ENCODE measurements at places on chromosomes 7 and 10.

- DNase-seq: no peak
These were observed 72.4 kb downstream of the AUTS2 start for GRCh38 chr7:69670701-69671100.

DNA sequence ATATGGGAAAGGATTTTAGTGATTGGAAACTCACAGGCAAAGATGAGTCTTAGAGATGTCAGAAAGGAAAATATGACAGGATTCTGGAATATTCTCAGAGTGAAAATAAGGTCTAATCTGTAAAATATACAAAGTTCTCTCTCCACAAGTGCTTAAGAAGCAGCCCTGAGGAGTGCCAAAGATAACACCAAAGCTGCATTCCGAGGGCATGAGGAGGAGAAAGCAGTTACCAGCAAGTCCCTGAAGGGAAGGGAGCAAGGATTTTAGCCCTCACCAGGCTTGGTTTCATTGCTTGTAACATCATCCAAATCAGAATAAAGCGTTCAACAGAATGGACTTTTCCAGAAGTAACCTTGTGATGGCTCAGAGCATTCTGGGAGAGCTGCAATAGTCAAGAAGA is 31.4 kb upstream of the DLX6 start:
- DNase-seq: no peak

- DNase-seq: no peak
These were observed 634 bp upstream of the OR9A4 start for GRCh38 chr7:141915565-141915964.

- no peak for DNase-seq
These were observed 109.6 kb upstream of the ZWINT start for GRCh38 chr10:56470701-56471100.

DNA sequence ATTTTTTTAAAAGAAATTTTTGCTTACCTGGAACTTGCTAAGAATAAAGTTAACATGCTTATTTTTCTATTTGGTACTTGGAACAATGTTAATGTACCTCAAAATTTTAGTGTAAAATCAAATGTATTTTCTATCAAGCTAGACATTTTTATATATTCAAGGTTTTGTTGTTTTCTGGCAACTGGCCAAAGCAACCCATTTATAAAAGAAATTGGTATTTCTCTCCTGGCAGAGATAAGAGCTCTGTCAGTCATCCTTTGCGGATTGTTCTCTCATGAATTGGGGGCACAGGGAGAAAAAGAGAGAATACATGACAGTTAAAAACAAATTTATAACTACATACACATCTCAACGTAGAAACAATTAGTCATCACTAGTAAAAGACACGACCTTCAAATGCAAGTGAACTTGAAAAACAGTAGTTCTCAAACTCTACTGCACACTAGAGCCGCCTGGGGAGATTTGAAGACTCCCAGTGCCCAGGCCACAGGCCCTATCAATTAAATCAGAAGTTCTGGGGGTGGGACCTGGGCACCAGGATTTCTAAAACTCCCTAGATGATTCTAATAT is 152.4 kb upstream of the LAMB4 start:
- no peak for DNase-seq

DNA sequence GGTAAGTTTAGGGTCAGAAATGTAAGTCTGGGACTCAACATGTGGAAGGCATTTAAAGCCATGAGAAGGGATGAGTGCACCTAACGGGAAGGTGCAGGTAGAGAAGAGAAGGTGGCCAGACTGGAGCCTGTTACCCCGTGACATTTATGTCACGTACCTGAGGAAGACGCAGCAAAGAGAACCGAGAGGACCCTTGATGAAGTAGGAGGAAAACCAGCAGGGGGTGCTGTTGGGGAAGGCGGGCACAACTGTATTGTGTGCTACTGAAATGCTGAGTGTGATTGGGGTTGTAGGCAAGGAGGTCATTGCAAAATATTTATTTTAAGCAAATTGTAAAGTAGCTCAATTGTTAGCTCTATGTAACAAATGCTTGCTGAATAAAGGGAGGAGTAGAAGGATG is 338.2 kb upstream of the PRKCQ start:
- DNase-seq: peak; percentile 31

DNA sequence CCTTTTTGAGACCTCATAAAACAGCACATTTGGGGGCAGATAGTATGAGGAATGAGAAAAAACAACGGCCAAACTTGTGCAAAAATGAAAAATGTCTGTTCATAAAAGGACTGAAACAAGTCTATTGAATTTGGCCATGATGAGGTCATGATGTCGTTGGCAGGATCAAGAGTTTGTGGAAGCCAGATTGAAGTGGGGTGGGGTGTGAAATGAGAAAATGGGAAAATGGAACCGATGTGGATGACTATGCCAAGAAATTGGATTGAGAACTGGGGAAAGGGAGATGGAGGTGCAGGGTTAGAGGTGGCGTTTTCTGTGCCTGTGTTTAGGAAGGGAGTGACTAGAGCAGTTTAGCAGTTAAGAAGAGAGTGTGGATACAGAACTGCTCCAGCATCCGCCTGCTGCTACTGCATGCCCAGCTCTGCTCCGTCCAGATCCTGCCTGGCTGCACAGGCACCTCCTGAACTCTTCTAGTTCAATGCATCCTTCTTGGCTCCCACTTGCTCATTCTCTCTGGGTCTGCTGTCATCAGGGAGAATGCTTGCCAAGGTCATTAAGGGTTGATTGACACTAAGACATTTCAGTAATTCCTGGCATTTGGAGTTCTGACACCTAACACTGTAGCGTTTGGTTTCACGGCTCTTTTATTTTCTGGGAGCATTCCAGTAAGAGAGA is 111.9 kb downstream of the GALNT17 start:
- DNase-seq: no peak

DNA sequence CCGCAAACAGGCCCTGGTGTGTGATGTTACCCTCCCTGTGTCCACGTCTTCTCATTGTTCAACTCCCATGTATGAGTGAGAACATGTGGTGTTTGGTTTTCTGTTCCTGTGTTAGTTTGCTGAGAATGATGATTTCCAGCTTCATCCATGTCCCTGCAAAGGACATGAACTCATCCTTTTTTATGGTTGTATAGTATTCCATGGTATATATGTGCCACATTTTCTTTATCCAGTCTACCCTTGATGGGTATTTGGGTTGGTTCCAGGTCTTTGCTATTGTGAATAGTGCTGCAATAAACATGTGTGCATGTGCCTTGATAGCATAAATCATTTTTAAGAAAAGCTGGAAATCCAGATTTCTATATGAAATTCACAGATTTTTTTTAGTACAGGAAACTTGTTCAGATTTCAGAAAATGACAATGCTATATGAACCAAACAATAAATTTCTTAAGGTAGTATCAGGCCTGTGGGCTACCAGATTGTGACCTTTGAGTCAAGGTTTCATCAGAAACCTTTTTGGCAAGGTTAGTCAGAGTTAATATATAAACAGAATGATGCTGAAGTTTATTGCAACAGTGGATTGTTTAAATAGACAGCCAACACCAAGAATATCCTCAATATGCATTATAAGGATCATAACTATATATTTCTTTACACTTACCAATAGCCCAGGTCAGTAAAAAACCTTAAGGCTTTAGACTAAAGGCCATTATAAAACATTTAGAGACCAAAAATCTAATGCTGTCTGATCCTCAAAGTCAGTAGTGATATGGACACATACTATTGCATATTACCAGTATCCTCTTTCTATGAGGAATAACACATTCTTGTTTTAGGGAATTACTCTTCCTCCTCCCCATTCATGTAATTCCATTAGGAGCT is 68.7 kb upstream of the PAPSS2 start:
- DNase-seq: no peak

DNA sequence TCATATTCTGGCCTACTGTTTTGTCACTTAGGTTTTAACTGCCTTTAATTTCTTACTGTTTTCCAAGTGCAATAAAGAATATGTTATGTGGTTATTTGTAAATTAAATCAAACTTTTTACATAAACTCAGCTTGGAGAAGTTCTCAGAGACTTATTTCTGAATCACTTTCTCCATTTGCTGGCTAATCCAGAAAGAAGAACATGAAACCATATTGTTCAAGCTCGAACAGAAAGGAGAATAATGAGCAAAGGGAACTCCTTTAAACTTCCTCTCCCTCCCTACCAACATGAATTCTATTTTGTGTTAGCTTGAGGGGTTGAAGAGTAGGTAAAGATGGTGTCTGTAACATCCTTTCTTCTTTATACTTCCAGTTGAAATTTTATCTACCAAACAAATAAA is 52.3 kb downstream of the SHTN1 start:
- DNase-seq: no peak

GRCh38 chr10:92544296-92544695 is 29.6 kb downstream of the IDE start:
- no peak for DNase-seq

- no peak for DNase-seq
These were observed 48.2 kb upstream of the ANKRD1 start for GRCh38 chr10:90969121-90969534.

GRCh38 chr7:70733090-70733489 is 398.9 kb upstream of the GALNT17 start:
- no peak for DNase-seq

DNA sequence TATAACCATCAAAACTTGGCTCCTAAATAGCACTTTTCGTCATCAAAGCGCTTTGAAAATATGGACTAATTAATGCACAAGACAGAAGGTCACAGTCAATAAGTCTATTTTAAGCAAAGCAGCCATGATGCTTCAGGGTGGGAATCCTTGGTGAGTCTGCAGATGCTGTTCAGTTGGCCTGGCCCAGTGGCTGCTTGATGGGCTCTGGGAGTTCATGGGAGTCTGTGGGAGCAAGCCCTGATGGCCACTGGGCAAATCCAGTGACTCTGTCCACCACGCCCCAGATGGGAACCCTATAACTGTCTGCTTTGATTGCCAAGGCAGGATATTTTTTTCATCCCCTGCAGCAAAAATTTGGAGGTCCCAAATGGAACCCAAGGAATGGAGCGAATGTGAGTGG is 95.7 kb upstream of the CTBP2 start:
- DNase-seq: no peak

- DNase-seq: no peak
These were observed 27.4 kb downstream of the TCF7L2 start for GRCh38 chr10:112977426-112977898.

- DNase-seq: no peak
These were observed 26.5 kb downstream of the DGKB start for GRCh38 chr7:14875941-14876587.

DNA sequence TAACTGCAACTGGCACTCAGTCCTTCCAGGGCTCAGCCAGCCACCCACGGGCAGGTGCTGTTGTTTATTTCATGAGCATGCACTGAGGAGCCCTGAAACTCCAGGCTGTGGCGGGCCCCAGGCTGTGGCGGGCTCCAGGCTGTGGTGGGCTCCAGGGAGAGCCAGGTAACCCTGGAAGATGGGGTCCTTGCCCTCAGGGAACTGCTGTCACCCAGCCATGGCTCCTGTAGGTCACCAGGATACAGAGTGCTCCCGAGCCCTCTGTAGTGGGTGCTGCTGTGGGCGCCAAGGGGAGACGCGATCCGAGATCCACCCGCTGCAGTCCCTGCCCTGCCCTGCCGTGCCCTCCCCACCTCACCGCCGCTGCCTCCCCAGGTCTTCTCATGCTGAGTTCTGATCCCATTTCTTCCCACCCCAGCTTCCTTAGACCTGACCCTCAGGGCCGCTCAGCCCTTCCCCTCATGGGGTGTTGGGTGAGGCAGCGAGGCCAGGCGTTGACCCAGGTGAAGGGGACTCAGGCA is 29.6 kb downstream of the LRRC27 start:
- no peak for DNase-seq

- no peak for DNase-seq
These were observed 79.9 kb downstream of the GPR26 start for GRCh38 chr10:123746061-123746460.

GRCh38 chr10:32851301-32851700 is 106.7 kb downstream of the ITGB1 start:
- DNase-seq: no peak

DNA sequence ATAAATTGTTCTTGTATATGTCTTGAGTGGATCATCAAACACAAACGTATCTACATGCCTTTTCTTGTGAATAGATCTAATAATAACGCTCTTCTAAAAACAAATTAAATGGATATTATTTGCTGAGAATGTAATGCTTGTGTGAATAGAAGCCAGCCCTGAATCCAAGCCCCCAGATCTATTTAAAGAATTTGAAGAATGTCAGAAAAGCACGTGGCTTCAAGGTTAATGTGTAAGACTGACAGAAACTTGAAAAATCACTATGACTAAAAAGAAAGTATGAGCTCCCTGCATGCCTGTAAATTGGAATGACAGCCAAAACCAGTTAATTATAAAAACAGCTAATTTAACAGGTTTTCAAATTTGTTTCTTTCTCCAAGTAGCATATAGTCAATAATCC is 43.2 kb upstream of the ATRNL1 start:
- DNase-seq: no peak

- no peak for DNase-seq
These were observed 72.6 kb downstream of the KCNMA1 start for GRCh38 chr10:77564731-77565589.

- peak; percentile 15 for DNase-seq
These were observed 624 bp upstream of the CEP55 start for GRCh38 chr10:93495654-93496321.

- no peak for DNase-seq
These were observed 27.3 kb upstream of the CYP3A5 start for GRCh38 chr7:99707096-99707495.

GRCh38 chr7:70657571-70657970 is 474.4 kb upstream of the GALNT17 start:
- DNase-seq: no peak

DNA sequence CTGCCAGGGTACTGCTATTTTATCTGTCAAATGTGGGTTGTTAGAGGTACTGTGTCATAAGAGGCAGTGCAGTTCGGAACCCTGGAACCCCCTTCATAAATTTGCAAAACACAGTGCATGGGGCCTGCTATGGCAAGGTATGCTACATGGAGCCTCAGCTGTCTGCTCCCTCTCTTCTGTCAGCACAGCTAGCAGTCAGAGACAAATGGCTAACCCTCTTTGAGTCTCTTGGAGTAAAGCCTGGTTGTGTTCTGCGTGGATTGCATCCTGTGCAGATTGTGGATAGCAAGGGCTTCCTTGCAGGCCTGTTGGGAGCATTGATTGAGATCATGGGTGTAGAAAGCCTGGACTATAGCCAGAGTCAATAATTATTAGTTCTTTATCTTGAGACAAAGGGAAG is 397.8 kb downstream of the AUTS2 start:
- no peak for DNase-seq

GRCh38 chr7:44225566-44226395 is 25.0 kb downstream of the YKT6 start:
- DNase-seq: no peak

DNA sequence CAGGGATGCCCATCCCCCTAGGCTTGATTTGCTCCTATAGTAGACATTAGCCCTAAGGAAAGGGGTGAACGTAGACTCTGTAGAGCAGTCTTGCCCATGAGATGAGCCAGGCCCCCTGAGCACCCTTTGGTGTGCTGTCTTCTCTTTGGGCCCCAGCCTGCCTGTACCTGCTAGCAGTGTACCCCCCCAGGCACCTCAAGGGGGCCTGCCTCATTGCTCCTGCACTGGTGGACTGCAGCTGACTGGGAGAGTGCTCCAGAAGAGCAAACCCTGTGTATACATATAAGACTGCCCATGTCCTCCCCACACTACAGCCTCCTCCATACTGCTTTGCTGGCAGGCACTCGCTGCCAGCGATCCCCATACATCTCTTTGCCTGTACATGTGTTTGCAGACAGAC is 206.7 kb downstream of the PCDH15 start:
- DNase-seq: no peak
